ENCODE measurements at places on chromosomes 5 and 9.

DNA sequence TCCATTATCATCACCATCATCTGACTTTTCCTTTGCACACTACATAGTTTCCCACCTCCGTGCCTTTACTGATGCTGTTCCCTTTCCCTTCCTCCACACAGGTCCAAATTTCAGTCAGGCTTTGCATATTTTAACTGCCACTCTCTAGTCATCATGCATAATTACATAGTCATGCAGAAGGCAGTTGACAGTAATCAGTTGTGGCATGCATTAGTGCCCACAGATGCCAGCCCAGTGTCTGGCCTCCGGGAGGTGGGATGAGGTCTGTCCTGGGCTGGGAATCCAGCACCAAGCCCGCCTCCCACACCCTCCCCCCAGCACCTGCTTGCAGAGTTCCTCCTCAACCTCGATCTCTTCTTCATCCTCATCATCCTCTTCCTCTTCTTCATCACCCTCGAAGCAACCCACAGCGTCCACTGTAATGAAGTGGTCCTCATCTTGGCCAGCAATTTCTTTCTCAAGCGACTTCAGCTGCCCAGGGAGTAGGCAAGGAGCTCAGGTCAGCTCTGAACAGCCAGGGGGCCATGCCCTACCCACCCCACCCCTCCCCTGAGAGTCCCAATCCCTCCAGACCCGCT, 8.8 kb downstream of the BBLN start:
- no peak for DNase-seq

GRCh38 chr9:70945301-70945700, 176.1 kb downstream of the TRPM3 start:
- no peak for DNase-seq

DNA sequence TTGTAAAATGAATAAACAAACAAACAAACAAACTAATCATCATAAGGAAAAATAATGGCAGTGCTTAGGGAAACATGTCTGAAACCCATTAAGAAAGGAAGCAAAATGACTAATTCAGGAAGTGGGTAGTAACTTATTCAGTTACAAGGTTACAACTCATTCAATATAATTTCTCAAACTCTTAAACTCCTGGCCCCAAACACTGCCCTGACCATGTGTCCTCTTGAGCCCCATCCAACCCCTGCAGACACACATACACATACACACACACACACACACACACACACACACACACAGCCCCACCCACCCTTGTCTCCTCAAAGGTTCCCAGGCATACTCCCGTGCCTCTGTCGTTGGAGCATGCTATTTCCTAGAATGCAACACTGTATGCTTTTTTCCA, 193.9 kb downstream of the SEC61B start:
- no peak for DNase-seq

DNA sequence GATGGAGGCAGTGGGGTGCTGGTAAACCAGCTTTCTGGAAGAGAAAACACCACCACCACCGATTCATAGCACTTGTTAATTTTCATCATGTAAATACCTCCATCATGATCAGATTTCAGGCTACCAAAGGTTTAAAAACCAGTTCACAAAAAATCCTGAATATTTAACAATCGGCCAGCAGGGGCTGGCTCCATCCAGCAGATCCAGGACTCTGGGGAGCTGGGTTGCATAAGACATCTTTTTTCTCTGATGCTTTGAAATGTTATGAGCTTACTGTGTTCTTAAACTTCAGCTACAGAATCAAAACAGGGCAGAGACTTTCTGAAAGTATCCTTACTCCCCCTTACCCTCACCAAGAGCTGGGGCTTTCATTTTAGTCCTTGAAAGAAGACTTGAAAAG, 14.6 kb upstream of the RNF183 start:
- no peak for DNase-seq

DNA sequence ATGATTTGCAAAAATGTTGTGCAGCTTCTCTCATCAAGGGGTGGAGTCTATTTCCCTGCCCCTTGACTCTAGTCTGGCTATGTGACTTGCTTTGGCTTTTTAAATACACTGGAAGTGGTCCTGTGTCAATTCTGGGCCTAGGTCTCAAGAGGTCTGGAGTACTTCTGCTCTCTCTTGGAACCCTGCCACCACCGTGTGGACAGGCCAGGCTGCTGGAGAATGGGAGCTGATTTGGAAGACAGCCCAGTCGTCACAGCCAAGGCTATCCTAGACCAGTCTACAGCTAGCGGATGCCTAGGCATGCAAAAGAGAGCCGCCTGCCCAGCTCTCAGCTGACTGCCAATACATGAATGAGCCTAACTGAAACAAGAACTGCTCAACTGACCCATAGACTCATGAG, 56.7 kb upstream of the CLINT1 start:
- DNase-seq: no peak

GRCh38 chr9:96117398-96118080, 184.4 kb downstream of the HSD17B3 start:
- no peak for DNase-seq

- no peak for DNase-seq
Observed at GRCh38 chr5:130627145-130627544, 537.9 kb downstream of the HINT1 start.

GRCh38 chr5:98770209-98770910, 3.1 kb upstream of the RGMB start:
- peak; percentile 3 for DNase-seq

DNA sequence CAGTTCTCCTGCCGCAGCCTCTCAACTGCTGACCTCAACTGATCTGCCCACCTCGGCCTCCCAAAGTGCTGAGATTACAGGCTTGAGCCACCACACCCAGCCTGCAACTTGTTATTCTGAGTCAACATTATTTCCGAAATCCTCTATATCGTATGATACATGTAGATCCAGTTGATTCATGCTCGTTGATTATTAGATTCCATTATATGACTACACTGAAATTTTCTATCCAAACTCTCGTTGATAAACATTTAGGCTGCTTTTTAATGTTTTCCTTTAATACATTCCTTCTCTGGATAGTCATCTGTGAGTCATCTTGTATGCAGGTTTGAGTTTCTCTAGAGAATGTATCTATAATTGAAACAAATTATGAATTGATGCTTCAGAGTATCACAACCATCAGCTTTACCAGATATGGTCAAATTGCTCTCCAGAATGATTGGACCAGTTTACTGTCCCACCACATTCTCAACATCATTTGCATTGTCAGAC, 4.1 kb downstream of the CDK7 start:
- no peak for DNase-seq

GRCh38 chr5:2017540-2018389, 135.0 kb upstream of the IRX4 start:
- peak; percentile 16 for DNase-seq

Data from effector CD8-positive, alpha-beta T cell (primary cell).